NCI-H1092 (cell line): ENCODE measurements at places on chromosomes 6 and 20.

DNA sequence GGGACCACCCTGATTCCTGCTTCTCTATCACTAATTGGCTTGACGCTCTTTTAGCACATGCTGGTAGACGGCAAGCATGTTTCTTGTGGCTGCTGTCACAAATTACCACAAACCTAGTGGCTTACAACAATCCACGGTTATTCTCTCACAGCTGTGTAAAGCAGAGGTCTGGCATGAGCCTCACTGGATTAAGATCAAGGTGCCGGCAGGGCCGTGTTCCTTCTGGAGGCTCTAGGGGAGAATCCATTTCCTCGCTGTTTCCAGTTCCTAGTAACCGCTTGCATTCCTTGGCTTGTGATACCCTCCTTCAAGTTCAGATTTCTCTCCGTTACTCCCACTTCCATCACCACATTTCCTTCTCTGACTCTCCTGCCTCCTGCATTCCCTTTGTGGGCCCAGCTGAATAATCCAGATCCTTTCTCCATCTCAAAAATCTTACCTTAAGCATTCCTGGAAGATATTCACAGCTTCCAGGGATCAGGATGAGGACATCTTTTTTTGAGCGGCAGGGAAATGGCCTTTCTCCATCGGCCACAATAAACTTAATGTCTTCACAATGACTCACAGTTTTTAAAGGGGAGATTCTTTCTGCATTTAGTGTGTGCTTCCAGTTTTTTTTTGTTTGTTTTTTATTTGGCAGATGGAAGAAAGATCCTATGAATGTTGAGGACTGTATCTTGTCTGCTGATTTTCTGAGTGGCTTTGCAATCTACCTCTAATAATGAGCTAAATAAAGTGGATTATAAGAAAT lies 39.9 kb downstream of the BMP6 start:
- no peak for DNase-seq

DNA sequence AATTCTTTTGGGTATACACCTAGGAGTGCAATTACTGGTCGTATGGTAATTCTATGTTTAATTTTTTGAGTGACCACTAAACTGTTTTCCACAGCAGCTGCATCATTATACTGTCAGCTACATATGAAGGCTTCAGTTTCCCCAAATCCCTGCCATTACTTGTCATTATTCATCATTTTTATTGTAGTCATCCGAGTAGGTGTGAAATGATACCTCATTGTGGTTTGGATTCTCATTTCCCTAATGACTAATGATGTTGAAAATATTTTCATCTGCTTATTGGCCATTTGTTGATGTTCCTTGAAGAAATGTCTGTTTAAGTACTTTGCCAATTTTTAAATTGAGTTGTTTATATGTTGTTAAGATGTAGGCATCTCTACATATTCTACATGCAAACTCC lies 633.6 kb upstream of the IMPG1 start:
- DNase-seq, result no peak

GRCh38 chr6:156779206-156780094 lies 2.3 kb downstream of the ARID1B start:
- DNase-seq, result no peak

- no peak for DNase-seq
These were observed 75.8 kb downstream of the PDE10A start for GRCh38 chr6:165587206-165587605.

DNA sequence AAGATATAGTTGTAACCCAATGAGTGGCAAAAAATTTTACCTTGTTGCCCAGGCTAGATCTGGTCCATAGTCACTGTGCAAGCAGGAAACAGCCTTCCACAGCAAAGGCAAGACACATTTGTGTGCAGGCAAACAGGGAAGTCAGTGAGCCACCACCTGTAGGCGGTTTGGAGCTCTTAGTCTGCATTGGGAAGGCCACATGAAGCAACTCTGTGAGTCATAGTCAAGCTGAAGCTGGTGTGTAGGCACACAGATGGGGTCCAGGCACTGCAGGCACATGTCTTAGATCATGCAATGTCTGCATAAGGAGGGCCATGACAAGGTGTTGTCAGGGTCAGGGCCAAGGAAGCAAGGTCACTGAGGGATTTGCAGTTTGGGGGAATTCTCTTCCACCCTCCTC lies 543.2 kb upstream of the EPHA7 start:
- no peak for DNase-seq

GRCh38 chr6:66499851-66500250 lies 792.8 kb upstream of the EYS start:
- no peak for DNase-seq
